ENCODE measurements at places on chromosomes 7 and 10.
A peak's percentile ranks its signal among the peaks of the same experiment; 100 is the strongest.

GRCh38 chr10:82397854-82398253 lies 522.9 kb downstream of the NRG3 start:
- no peak for DNase-seq

DNA sequence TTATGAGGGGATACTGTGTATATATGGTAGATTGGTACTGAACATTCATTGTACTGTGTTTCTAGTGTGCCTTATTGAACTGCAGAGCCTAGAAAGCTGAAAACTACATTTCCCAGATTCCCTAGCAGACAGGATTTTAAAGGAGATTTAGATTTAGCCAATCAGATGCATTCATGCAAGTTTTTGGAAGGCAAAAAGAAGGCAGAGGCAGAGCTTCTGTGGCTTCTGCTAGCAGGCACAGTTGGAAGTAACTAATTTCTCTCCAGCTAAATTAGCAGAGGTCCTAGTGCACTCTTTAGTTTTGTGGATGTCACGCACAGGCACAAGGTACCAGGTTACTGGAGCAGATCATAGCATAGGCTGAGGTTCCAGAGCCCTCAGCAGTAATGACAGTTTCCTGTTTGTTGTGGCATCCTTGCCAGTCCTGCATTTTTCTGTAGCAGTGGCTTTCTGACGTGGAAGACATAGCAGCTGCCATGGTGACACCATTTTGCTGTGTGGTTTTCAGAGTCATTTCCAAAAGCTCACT lies 83.7 kb upstream of the CCDC71L start:
- no peak for DNase-seq

GRCh38 chr7:70028620-70029019 lies 430.3 kb downstream of the AUTS2 start:
- no peak for DNase-seq

DNA sequence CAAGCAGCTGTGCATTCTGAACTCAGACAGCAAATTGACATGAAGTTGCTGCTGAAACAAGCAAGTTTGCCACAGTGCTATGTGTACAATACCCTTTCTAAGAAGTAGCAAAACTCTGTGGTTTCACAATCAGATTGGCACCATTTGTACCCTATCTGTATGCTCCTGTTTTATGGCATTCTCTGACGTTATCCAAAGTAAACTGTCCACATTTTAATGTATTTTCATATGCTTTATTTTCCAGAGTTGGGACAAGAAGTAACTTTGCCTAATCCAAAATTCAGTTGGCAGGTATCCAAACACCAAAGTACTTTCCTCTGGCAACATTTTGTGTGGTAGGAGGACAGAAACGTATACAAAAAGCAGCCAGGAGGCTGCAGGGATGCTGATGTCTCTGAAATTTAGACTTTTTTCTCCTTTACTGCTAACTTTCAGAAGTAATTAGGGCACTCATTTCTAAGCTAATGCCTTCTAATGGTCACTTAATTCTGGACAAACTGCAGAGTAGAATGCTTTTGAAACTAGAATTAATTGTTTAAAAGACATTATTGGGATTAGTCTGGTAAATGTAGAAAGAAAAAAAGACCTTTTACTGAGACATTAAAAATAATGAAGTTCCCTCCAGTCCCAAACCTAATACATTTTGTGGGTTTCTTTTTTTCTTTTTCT lies 414.7 kb upstream of the NRP1 start:
- peak; percentile 32 for DNase-seq

DNA sequence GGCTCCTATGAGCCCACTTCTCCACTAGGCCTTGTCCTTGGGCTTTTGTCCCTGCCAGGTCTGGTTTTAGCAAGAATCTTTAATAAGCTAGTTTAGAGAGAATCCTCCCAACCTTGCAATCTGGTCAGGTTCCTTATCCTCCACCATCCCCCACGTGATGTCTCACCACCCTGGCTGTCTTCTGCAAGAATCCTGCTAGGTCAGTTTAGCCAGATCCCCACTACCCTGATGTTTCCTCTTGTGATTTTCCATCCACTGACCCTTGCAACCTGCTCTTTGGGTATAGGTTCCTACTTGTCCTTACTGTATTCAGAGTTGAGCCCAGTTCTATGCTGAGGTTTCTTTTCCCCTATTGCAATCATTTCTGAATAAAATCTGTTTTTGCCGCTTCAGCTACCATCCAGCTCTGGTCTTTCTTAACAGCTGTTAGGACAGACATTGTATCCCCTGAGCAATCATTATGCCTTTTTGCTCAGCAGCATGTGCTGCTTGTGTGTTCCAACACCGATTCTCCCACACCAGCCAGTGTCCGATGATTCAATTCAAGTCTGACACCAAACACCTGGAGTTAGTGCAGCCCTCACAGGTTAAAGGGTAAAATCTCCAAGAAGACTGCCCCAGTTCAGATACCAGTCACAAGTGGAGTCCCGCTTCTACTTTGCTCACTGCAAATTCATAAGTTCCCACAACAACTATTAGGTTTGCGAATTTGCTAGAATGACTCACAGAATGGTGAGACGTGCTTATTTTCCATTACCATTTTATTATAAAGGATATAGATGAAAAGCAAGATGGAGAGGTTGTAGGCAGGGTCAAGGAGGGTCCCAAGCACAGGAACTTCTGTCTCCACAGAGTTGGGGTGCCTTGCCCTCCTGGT lies 62.2 kb upstream of the ADCY1 start:
- DNase-seq, result no peak

GRCh38 chr7:36015733-36016132 lies 137.3 kb upstream of the EEPD1 start:
- no peak for DNase-seq

DNA sequence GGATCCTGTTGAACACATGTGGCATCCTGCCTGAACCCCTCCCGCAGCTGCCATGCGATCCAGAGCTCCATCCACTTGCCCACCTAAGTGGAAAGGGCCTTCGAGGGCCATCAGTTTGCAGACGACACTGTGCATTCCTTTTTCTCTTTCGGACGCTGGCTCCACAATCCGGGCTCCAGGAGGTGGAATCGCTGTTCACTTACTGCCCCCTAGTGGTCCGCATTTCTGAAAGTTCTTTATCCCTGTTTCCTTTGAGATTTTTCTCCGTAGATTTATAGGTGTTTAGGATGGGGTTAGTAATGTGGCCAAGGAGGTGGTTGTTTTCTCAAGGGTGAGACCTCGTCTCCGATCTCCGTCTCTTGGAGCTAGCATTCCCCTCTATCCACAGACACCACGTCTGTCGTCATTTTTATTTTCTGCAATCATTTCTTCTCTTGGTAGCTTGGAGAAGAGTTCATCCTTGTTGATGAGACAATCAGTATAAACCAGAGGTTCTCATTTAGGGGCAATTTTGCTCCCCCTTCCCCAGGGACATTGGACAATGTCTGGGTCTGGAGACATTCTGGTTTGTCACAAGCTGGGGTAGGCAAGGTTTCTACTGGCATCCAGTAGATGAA lies 204.6 kb downstream of the ARHGAP21 start:
- no peak for DNase-seq

- DNase-seq, result no peak
Observed at GRCh38 chr7:1061180-1061579, 16.8 kb downstream of the GPR146 start.

GRCh38 chr7:15594461-15594860 lies 32.6 kb upstream of the AGMO start:
- no peak for DNase-seq

DNA sequence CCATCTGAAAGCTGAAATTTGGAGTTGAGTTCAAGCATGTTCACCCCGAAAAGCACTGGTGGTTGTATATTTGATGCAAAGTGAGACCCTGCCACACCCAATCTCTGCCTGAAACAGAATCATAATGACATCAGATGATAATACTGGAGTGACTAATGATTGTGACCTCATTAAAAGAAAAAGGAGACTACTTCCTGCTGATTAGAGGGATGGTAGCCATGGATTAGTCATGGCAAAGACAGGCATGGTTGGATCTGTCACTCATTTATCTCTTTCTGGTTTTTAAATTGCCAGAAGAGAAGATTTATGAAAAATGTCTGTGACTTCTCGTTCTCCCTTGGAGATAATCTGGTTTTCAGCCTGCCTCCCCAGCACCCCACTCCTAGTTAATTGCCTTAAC lies 101.2 kb downstream of the BAMBI start:
- DNase-seq, result no peak

- DNase-seq, result no peak
Observed at GRCh38 chr10:129614341-129614740, 147.3 kb downstream of the MGMT start.

GRCh38 chr7:107430057-107430456 lies 39.8 kb upstream of the GPR22 start:
- no peak for DNase-seq

GRCh38 chr10:114504769-114505579 lies 100.7 kb upstream of the AFAP1L2 start:
- peak; percentile 48 for DNase-seq

DNA sequence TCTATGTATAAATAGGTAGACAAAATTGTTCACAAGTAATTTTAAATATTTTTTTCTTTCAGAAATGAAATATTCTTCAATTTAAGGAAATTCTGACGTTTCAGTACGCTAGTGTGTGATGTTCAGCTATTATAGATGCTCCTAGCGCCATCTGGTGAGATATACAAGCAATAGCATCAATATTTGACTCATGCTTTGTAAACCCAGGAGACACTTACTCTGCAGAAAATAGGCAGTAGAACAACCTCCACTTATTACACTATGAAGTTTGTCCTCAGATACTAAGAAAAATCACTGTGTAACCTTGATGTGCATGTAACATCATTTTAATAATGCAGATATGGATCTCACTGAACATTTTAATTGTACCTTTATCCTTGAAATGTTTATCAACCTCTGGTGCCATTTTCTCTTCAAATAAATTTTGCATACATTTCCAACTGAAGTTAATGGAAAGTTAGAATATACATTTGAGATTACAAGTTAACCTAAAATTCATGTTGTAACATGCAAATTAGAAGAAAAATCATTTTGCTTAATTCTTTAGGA lies 151.5 kb upstream of the FAM3C start:
- peak; percentile 30 for DNase-seq

- no peak for DNase-seq
Observed at GRCh38 chr10:18822156-18822555, 162.9 kb downstream of the ARL5B start.

- DNase-seq, result no peak
Observed at GRCh38 chr10:93413252-93413689, 68.9 kb downstream of the MYOF start.

GRCh38 chr10:112716076-112716475 lies 234.0 kb upstream of the TCF7L2 start:
- DNase-seq, result no peak

- no peak for DNase-seq
Observed at GRCh38 chr10:5507649-5508131, 8.3 kb upstream of the CALML5 start.

GRCh38 chr7:137625197-137625596 lies 221.6 kb downstream of the DGKI start:
- DNase-seq, result no peak

GRCh38 chr7:129134356-129134987 lies 10.0 kb upstream of the TSPAN33 start:
- DNase-seq, result no peak

- no peak for DNase-seq
Observed at GRCh38 chr7:91137788-91138368, 126.4 kb upstream of the FZD1 start.

GRCh38 chr10:23198610-23198939 lies 6.5 kb downstream of the PTF1A start:
- DNase-seq, result no peak

All from skeletal muscle cell (primary cell).